ENCODE measurements at places on chromosomes 1 and 21. TPM values are rescaled to one million over a fixed set of nuclear protein-coding genes. Genes with fewer than 3 reads are reported as not detected.
A peak's percentile ranks its signal among the peaks of the same experiment; 100 is the strongest.

- peak; percentile 99 for DNase-seq
These were observed 68.3 kb downstream of the TCP10L start for GRCh38 chr21:32516756-32517649.

GRCh38 chr1:52590266-52590665, 11.9 kb upstream of the GPX7 start:
- DNase-seq = no peak

DNA sequence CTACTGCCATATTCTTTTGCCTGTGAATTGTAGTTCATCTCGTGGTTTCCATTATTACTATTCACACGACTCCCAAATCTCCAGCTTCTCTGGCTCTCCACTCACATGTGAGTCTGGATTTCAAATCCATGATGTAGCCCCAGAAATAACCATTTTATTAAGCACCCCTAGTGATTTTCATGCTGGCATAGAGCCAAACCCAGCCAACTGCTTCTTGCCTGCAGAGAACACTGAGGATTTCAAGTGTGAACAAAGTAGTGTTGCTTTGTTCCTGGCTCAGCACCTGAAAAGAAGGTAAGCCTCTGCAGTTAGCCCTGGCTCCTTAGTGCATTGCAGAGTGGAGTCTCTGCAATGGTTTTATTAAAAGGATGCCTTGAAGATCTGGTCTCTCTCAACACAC, 25.9 kb downstream of the UTP25 start:
- DNase-seq = no peak

DNA sequence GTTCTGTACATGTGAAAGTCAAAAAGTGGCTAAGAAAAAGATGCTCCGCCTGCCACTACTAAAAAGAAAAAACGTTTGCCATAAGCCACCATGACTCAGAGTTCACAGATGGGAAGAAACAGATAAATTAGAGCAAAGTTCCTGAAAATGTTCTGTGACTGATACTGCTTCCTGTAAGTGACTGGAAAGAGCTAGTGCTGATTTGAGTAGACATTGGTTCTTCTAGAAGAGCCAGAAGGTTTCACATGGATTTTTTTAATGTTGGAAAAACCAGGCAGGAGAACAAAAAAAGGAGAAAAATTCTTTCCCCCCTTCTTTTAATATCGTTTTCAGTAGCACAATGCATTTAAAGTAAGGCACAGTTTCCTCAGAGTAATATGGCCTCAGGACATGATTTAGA, 221.4 kb downstream of the HLX start:
- peak; percentile 86 for DNase-seq

DNA sequence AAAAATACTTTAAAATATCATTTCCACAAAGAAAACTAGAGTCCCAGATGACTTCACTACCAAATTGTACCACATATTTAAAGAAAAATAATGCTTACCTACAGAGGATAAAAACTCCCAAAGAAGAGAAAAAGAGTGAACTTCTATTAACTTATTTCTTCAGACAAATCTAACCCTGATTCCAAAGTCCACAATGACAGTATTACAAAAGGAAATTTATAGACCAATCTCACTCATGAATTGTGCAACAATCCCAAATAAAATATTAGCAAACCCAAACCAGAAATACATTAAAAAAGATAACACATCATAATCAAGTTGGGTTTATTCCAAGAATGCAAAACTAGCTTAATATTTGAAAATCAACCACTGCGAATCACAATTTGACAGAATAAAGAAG, 161.4 kb upstream of the GALNT2 start:
- no peak for DNase-seq

DNA sequence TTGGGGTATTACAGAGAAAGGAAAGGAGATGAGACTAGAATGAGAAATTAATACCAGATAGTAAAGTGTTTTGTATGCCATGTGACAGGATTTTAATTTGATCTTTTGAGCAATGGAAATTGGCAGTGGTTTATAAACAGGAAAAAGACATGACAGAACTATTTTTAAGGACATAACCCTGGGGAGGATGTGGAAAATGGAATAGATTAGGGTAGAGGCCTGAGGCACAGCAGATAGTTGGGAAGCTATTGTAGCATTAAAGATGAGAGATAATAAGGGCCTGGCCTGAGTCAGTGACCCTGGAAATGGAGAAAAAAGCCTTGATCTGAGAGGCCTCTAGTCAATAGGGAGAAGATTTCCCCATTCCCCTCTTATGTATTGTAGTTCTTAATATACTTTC, 22.1 kb upstream of the KCNA3 start:
- DNase-seq = no peak

DNA sequence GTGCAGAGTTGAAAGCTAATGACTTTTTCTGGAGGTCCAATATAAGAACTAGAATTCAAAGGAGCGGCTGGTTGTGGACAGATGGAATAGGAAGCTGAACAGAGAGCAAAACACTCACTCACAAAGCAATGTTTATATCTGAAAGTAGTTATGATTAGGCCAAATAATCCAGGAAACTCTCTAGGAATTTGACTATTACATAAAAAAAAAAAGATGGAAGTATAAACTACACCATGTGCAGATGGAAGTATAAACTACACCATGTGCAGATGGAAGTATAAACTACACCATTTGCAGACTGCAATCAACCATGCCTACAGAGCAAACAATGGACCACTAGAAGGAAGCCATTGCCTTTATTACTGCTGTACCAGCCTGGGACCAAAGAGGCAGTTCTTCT, 771.1 kb downstream of the BRINP3 start:
- DNase-seq = peak; percentile 59

The ARHGAP29 gene
- 45.3 TPM for total RNA-seq

The MSH4 gene
- under 0.01 TPM for total RNA-seq

The ST3GAL3 gene
- total RNA-seq = 10.3 TPM

Measured in IMR-90 (cell line).